Activated naive CD4-positive, alpha-beta T cell (primary cell): ENCODE measurements at places on chromosomes 6 and 20.

DNA sequence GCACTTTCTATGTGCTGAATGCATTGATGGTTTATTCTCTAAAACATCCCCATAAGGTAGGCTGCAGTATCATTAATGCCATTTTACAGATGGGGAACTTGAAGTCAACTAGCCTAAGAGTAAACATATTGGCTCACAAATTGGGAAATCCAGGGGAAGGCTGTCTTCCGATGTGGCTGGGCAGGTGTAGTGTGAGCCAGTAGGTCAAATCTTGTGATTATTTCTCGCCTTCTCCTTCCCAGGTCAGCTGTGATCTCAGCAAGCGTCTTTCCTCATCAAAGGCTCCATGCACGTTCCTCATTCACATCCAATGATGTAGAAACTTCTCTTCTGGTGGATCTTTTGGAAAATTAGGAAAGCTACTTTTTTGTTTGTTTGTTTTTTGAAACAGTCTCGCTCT is 94.1 kb upstream of the SHLD1 start:
- DNase-seq, result no peak

GRCh38 chr6:79868098-79868722 is 79.1 kb downstream of the ELOVL4 start:
- DNase-seq, result no peak

DNA sequence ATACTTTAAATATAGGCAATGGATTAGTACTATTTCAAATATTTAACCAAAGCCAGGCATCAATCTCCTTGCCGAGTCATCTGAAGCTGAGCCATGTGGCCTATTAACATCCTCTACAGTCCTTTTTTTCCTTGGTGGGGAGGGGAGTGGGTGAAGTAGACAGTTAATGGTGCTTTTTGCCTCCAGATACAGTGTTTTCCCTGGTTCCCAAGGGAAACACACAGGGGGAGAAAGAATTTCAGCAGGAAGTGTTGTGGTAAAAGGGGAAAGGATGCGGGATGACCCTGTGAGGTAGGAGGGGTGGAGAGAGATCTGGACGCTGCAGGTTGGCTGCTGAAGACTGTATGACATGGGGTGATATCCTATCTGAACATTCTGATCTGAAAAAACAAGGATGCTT is 9.6 kb downstream of the CLDN20 start:
- DNase-seq, result no peak

- DNase-seq, result no peak
These were observed 118.2 kb upstream of the RIPOR2 start for GRCh38 chr6:25053875-25054371.

DNA sequence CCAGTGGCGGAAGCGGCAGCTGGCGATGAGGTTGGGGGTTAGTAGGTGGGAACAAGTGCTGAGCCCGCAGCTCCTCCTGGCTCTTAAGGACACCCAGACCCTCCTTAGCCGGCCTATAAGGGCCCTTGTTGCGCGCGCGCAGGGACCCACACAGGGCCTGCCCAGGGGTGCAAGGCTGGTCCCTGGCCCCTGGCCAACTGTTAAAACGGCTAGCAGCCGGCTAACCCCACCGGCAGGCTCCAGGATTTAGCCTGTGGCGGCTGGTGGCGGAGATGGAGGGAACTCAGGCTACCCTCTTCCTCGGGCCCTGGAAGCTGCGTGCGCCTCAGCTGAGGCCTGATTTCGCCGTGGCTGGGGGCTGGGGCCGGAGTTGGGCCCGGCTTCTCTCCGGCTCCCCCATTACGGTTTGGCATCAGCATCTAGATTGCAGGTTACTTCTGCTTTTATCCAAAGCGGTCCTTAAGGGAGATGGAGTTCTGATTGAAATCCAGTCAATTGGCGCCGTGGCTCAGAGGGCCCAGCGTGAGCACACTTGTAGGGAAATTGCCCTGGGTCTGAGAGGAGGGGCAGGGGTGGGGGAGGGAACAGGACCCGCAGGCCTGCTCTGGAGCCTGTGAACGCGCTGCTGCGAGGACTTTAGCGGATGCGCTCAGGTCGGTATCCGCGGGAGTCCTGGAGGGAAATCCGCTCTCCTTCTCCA is 36.9 kb upstream of the CCDC167 start:
- DNase-seq, result no peak

DNA sequence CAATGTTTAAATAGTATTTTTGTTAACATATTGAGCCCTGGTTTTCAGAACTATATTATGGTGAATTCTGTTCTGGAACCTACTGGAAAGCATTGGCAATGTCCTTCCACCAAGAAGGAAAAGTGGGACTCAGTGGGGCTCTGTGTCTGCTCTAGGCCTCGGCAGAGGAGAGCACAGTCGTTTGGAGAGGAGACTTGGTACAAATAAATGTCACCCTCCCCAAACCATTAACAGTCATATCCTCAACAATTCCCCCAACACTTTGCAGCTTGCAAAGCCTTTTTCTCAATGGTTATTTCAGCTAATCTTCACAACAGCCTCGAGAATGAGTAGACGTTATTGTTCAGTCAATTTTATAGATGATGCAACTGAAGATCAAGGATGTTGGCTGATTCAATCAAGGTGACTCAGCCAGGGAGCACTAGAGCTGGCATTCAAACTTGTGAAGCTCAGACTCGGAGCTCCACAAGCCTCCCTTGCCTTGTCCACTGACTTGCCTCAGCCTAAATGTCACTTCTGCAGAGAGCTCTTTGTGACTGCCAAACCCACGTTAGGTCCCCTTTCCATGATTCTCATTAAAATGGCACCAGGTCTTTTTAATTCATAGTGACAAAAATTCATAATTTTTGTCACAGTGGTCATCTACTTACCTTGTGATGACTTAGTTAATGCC is 60.6 kb downstream of the TOX2 start:
- no peak for DNase-seq

GRCh38 chr6:27141529-27142015 is 105.9 kb upstream of the PRSS16 start:
- no peak for DNase-seq

DNA sequence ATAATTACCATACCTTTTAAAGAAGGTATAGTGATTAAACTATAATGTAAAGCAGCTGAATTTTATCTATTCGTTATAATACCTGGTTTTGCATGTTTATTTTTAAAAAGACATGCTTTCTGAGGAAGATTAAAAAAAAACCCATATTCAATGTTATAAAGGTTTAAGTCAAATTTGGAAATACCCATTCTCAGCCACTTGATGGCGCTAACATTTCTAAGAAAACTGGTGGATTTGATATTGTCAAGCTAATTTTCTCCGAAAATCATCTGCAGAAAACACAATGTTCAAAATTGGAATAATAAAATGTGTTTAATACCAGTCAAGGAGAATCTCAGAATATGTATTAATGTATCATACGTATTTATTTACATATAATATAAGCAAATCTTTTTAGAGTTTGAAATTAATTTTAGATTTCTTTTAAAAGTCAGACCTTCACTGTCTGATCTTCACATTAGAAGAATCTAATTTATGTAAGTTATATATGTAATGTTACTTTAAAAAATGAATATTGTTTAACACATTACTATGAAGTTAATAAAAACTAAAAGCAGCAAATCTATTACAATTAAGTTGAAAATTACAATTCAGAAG is 35.0 kb downstream of the SHPRH start:
- no peak for DNase-seq

- DNase-seq, result no peak
These were observed 4.7 kb upstream of the GJA1 start for GRCh38 chr6:121430514-121431460.

DNA sequence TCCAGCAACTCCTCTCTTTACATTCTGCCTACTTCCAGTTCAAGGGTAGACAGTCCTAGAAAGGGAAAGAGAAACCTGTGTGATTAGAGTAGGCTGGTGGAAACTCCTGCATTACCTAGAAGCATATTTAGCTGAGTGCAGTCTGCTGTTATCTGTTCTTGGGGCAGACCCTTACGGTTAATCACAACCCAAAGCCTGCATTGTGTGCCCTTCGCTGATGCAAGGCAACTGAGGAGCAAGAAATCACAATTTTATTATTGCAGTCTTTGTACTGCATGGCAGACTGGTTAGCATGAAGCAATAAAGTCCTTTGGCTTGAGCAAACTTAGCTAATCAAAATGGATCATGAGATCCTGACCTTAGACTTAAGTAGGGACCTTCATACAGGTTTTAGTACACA is 1.5 kb upstream of the GOPC start:
- DNase-seq, result no peak

GRCh38 chr6:142013287-142013686 is 119.4 kb upstream of the GJE1 start:
- no peak for DNase-seq

GRCh38 chr6:136208783-136209182 is 41.3 kb downstream of the MTFR2 start:
- no peak for DNase-seq

DNA sequence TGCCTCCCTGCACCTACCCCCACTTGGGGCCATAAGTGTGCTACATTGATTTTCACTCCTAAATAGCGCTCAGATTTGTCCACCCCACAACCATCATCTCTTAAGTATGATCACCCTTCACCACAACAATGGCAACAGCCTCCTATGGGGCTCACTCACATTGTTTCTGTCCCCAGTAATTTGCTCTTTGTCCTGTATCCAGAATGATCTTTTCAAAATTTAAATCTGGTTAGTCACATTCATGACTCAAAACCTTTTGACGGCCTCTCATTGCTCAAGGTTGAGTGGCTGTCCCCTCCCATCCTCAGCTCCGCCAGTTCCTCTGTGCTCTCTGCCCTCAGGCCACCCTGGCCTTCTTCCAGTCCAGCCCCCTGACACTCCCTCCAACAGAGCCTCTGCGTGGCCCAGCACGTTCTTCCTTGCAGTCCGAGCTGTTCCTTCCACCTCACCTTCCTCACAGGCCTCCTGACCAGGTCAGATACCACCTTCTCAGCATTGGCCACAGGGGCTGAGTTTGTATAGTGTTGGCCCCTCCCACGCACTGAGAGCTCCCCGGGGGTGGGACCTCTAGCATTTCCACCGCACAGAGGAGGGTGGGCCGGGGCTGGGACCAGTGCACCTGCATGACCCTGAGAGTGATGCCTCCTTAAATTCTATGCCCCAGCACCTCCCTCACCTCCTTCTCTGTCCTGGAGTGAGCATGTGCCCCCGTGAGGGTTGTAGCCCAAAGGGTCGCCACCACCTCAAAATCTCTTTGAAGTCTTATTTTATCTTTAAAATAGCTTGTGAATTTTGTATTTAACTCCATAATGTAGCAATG is 2.4 kb upstream of the PPP1R3G start:
- no peak for DNase-seq

GRCh38 chr20:59289994-59290393 is 10.4 kb upstream of the EDN3 start:
- DNase-seq, result no peak

DNA sequence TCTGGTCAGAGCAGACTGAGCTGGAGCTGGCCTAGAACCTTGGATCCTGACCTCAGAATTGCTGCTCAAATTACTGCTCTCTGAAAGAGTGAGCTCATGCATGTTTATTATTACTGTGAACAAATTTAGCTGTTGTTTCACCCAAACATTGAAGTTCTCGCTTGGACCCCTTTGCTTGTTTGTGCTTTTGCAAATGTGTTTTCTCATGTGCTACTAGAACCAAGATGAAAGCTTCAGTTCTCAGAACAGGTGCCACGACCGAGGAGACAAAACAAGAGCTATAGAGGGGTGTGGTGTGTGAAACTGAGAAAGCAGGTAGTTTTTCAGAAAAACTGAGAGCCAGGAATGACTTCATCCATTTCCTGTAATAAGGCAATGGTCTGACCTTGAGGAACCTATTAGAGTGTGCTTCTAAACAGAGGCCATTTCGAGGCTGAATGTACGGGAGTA is 50.0 kb upstream of the ESR1 start:
- DNase-seq, result no peak

DNA sequence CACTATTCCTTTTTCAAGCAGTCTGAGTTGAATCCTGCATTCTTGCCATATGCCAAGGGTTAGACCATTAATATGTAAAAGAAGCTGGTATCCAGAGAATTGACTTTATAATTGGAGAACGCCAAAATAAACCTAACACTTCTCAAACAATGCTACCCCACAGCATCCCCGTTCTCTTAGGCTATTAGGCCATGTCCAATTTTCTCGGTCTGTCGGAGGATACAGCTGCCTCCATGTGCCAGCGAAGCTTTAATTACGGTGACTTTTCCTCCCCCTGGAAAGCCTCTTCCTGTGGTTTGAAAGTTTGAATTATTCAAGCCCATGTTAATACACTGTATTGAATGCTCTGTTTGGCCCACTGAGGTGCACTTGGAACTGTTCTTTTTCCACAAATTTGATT is 60.5 kb downstream of the HS3ST5 start:
- no peak for DNase-seq

DNA sequence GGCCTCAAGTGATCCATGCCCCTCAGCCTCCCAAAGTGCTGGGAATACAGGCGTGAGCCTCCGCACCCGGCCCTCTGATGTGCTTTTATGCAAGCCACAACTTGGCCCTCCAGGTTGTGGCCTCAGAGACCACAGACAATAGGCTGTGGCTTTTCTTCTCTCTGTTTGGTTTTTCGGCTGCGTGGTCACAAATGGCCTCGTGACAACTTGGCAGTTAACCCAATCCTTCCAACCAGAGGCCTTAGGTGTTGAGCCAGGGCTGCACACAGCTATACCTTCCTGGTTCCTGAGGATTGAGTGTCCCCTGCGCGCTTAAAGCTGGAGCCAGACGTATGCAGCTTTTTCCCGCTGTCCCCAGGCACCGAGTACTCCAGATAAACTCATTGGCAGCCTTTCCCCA is 6.3 kb upstream of the TGM3 start:
- DNase-seq, result no peak

- no peak for DNase-seq
These were observed 31.8 kb upstream of the AVP start for GRCh38 chr20:3116341-3116740.

DNA sequence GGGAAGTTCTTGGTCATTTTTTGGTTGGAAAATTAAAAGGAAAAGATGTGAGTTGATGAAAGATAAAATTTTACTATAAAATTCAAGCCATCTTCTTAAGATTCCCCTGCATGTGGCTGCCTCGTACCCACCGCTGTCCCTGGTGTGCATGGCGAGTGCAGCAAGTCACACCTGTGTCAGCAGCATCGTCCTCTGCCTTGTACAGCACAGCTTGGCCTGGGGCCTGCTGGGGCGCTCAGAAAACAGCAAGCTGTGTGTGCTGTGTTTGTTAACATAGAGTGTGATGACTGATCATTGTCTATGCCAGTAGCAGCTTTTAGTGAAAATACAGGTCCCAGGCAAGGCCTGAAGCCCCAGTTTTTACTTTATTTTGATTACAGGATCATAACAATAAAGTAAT is 56.7 kb downstream of the FAM120B start:
- no peak for DNase-seq

DNA sequence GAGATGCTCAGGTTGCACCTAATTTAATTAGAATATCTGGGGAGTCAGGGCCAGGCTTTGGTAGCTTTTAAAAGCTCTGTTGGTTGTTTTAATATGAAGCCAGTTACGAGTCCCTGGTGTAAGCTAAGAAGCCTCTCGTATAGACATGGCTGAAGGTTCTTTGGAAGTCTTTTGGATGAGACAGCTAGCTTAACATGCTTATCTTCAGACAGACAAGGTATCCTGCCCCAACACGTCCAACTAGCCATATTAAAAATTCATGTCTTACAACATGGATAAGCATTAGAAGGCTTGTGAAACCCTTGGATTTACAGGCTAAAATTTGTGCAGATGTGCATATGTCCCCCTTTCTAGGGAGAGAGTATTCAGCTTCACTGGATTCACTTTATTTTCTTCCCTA is 105.7 kb upstream of the KCNK16 start:
- no peak for DNase-seq
